ENCODE measurements at places on chromosomes 1 and 21.

DNA sequence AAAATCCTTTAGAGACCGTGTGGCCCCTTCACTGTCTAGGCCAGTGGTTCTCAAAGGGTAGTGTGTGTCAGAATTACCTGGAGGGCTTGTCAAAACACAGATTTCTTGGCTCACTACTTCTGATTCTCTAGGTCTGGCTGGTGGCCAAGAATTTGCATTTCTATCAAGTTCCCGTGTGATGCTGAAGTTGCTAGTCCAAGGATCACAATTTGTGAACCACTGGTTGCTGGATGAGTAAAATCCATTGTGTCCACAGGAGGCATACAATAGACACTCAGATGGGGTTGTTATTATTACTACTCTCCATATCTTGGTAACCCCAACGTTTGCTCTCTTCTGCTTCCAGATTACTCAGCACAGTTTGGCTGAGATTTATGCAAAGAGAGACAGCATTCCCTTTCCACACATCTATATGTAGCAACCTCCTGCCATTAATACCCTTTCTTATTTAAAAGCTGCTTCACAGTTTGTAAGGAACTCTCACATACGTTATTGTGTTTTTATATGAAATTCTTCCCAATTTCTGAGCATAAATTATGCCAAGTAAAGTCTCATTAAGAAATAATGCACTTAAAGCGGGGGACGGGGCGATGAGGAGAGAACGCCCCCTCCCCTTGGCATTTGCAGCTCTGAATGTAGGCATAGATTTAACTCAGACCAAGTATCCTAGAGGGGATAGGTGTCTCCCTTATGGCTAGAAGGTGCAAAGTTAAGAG lies 720 bp upstream of the TMCC2 start:
- DNase-seq: no peak

- DNase-seq: no peak
Measured at GRCh38 chr1:51719146-51719545, 102.3 kb downstream of the OSBPL9 start.

- DNase-seq: no peak
Measured at GRCh38 chr1:33170351-33171274, 11.2 kb downstream of the TRIM62 start.

DNA sequence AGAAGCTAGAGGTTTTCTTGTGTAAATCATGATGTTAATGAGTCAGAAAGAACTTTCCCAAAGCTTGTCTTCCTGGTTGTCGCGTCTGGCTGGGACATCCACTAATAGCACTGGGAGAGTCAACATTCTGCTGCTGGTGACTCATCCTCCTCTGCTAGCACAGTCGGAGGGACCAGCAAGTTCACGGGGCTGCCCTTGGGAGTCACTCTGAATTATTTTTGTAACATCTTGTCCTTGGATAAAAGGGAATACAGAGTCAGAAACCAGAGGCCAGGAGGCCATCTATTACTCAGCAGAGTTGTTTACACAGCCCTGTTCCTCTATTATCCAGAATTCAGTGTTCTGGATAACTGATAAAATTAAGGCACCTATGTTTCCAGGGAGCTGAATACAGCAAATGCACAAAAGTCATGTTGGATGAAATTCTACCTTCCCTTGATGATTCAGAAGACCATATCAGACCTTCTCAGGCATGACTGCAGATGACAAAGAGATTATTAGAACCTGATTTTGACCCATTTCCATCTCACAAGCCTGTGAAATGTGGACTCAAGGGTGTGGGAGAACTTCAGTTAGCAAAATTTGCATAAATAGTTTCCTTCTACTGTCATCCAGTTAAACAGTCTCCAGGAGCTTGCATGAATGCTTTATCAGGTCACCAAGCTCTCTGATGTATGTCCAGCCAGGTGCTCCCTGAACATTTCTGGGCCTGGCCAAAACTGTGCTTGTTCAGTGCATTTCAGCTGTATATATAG lies 68.1 kb downstream of the JAK1 start:
- DNase-seq: peak; percentile 90

GRCh38 chr1:151562661-151563060 lies 22.6 kb downstream of the TUFT1 start:
- DNase-seq: no peak

DNA sequence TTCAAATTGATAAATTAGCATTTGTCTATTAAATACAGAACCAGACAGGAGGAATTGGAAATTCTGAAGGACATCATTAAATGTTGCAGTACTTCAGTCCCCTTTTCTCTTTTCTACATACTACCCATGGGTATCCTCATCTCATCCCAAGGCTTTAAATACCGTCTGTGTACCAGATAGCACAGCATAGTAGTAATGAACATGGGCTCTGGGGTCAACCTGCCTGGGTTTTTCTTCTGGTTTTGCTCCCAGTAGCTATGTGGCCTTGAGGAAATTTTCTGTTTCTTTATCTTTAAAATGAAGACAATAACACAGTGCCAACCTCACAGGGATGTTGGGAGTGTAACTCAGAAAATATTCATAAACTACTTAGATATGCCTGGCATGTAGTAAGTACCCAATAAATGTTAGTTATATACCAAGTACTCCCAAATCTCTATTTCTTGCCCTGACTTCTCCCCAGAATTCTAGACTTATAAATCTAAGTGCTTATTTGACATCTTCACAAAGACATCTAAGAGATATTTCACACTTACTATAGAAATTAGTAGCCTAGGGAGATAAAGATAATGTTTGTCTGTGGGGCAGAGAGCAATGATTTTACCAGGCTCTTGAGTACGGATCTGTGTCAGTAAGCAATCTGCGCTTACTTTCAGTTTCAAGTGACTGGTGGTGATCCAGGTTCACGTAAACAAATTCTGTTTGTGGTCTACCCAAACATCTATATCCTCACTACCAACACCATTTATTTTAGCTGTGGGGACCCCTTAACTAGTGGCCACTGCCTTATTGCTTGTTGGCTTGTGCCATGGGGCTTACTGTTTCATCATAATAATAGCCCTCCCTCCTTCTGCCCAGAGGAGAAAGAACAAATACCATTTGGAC lies 37.3 kb downstream of the VANGL2 start:
- DNase-seq: no peak

GRCh38 chr1:165443539-165444311 lies 1.2 kb downstream of the RXRG start:
- no peak for DNase-seq

DNA sequence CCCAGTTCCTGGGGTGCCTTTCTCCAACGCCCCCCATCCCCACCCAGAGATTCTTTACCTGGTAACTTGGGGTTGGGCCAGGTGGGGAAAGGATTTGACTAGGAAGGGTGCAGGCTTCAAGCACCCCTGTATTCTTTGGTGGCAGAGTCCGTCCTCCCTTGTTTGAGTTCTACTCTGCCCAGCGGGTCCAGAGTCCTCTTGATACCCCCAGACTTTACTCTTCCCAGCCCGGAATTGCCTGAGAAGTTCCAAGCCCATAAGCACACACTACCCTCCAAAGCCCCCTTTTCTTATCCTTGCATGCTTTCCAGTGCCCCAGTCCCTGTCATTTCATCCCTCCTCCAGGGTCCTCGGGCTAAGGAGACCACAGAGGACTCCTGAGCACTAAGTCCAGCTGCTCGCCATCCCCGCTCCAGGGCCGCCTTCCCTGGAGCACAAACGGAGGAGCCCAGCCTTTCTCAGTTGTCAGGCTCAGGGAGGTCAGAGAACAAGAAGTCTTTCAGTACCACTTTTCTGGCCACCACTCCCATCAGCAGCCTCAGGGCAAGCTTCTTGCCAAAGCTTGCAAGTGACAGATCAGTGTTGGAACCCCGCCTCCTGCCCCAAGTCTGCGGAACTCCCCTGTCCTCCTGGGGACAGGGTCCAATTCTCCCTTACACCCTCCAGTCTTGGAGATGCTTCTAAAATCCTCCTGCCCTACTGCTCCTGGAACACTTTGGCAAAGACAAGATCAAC lies 12.2 kb downstream of the SLC45A3 start:
- no peak for DNase-seq

DNA sequence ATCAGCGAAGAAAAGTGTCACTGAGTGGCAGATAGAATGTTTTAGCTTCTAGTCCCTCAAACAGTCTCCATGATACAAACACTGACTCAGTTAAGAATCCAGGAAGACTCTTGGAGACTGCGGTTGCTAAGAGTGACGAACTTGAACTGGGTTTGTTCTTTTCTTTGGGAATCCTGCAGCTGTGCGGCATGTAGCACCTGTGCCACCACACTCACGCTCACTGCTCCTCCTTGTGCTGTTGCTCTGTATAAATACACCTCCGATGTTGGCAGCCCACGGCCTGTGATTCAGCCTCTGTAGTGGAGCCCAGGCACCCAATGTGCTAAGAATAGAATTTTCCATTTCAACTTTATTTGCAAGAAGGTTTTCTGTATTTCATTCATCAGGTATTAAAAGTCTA lies 5.5 kb upstream of the PPIE start:
- DNase-seq: no peak

All from HS-27A (cell line).